Fibroblast of villous mesenchyme (primary cell): ENCODE measurements at places on chromosomes 11 and 22. TPM values are rescaled to one million over a fixed set of nuclear protein-coding genes. Genes with fewer than 3 reads are reported as not detected.

DNA sequence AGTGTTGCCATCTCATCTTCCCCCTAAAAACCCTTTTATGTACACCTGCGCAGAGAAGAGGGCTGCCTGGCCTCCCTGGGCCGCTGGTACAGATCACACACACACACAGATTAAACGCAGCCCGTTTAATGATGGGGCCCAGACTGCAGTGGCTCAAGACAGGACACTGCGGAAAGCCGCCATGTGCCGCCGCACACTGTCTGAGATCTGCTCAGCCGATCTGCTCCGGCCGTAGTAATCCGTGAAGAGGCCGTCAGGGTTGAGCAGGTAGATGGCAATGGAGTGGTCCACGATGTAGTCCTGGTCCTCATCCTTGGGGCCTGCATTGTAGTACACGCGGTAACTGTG is 2.0 kb downstream of the SCO2 start:
- no peak for DNase-seq

The CPT1A gene
- 28.7 and 39.7 TPM in 2 replicates for total RNA-seq

DNA sequence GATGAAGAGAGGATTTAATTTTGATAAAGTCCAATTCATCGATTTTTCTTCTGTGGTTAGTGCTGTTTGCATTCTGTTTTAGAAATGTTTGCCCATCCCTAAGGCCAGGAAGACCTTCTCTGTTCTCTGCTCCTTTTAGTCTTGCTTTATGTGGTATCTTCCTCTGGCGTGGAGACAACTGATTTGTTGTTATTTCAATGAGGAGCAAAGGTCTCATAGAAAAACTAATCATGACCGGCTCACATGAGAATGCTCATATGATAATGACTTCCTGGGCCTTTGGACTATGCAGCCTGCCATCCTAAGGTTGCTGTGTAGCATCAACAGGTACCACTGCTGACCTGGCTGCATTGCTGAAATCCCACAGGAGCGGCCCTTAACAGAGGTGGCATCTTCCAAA is 19.8 kb downstream of the SCGB1A1 start:
- DNase-seq: no peak

- no peak for DNase-seq
Observed at GRCh38 chr11:69227271-69227670, 66.7 kb upstream of the MYEOV start.

- DNase-seq: no peak
Observed at GRCh38 chr11:105635466-105635865, 25.6 kb downstream of the GRIA4 start.

The TMEM191C gene
- total RNA-seq: 0.97 and 1.7 TPM in 2 replicates

DNA sequence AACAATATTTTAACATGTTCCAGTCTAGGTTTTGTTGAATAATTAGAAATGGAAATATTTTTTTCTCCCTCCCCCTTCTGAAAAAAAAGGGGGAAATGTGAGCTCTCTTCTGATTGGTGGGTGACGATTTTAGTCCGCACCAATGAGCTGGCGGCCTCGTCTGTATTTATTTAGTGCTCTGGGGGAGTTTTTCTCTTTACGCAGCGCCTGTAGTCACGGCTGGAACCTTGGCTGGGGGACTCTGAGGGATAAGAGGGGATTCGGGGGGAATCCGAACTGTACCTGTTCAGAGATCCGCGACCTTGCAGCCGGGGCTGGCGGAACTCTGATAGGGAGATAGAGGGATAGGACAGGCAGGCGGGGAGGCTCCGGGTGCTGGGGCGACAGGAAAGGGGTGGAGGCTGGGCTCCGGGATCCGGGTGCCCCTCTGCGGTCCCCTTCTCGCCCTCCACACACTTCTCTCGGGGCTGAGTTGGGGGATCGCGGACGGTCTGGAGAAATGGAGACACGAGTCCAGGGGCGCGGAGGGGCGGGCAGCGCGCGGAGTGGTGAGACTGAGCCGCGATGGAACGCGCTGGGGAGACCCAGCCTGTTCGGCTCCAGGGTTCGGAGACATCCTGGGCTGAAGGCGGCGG is 99.7 kb upstream of the HSD17B12 start:
- no peak for DNase-seq

DNA sequence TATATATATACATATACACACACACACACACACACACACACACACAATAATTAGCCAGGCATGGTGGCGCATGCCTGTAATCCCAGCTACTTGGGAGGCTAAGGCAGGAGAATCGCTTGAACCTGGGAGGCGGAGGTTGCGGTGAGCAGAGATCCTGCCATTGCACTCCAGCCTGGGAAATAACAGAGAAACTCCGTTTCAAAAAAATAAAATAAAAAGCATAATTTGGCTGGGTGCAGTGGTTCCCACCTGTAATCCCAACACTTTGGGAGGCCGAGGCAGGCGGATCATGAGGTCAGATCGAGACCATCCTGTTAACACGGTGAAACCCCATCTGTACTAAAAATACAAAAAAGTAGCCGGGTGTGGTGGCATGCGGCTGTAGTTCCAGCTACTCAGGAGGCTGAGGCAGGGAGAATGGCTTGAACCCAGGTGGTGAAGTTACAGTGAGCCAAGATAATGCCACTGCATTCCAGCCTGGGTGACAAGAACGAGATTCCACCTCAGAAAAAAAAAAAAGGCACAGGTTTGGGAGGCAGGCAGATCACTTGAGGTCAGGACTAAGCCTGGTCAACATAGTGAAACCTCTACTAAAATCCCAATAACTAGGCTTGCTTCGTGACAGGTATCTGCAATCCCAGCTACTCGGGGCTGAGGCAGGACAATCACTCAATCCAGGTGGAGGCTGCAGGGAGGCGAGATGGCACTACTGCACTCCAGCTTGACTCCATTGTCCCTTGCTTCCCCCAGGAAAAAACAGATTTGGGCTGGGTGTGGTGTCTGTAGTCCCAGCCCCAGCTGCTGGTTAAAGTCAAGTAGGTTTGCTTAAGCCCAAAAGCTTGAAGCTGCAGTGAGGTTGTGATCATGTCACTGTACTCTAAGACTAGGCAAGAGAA is 11.8 kb upstream of the WDR74 start:
- no peak for DNase-seq

DNA sequence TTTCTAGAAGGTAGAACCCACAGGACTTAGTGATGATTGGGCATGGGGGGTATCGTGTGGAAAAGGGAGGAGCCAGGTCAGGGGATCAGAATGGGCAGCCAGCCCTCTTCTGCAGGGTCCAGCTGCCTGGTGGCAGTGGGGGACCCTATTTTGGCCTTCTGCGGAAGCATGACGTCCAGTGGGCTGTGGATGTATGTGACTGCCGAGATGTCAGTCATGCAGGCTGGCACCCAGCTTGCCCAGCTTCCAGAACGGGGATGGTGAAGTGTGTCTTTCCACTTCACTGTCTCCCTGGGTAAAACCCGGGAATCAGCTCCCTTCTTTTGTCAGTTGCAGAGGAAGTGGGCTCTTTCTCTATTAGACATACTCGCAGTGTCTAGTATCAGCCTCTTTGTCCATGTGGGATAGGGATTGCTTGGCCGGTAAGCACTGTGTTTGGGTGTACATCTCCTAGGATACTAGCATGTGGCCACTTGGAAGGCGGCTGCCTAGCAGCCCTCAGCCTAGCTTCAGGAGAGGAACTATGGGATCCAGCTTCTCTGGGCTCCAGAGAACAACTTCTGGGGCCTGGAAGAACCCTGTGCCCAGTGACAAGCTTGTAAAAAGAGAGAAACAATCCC is 51.4 kb downstream of the GRIK4 start:
- no peak for DNase-seq

- DNase-seq: no peak
Observed at GRCh38 chr11:249062-249461, 12.3 kb downstream of the PSMD13 start.

The HIPK3 gene
- total RNA-seq: 75.1 and 121 TPM in 2 replicates

DNA sequence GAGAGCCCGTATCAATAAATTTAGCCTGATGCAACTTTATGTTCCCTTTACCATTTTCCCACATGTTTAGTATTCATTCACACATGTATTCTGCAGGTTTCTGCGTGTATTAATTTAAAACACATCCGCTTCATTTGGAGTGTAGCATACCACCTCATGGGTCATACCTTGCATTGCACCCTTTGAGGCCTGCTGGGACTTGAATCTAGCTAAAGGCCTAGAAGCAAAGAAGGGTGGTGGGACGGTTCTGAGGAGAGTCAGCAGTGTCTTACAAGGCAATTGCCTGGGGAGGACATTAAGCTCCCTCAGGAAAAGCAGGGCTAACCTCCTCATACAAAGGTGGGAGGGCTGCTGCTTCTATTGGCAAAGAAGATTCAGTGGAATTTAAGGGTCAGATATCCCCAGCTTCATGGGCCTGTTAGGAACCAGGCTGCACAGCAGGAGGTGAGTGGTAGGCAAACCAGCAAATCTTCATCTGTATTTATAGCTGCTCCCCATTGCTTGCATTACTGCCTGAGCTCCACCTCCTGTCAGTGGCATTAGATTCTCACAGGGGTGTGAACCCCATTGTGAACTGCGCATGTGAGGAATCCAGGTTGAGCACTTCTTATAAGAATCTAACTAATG is 15.9 kb upstream of the SNX19 start:
- DNase-seq: no peak

The MAPK8IP2 gene
- total RNA-seq: 0.32 and 0.43 TPM in 2 replicates

GRCh38 chr11:47189100-47189834 is 3.0 kb upstream of the PACSIN3 start:
- DNase-seq: peak; percentile 84

The NLRP14 gene
- under 0.01 and 0.32 TPM in 2 replicates for total RNA-seq

GRCh38 chr11:27420217-27420616 is 52.4 kb downstream of the LGR4 start:
- DNase-seq: no peak
